ENCODE measurements at places on chromosomes 2 and 18. TPM values are rescaled to one million over a fixed set of nuclear protein-coding genes. Genes with fewer than 3 reads are reported as not detected.

- H3K36me3 ChIP-seq: peaks cover 33% of the 10 kb centered on the region
- DNase-seq: no peak
- peak overlapping the region; percentile 10 for H3K27ac ChIP-seq
- no peaks in the 10 kb centered on the region for H3K27me3 ChIP-seq
- H3K4me3 ChIP-seq: no peak overlapping the region
Measured at GRCh38 chr2:182949052-182949451, 82.6 kb upstream of the FRZB start.

Gene YES1
- 142 TPM for total RNA-seq

- no peaks in the 10 kb centered on the region for H3K27me3 ChIP-seq
- no peak for DNase-seq
- no peak overlapping the region for H3K27ac ChIP-seq
- no peak overlapping the region for H3K4me3 ChIP-seq
- H3K36me3 ChIP-seq: no peaks in the 10 kb centered on the region
- no peaks in the 10 kb centered on the region for H3K4me1 ChIP-seq
Measured at GRCh38 chr2:63484901-63485300, 103.4 kb downstream of the WDPCP start.

Gene FAM124B
- total RNA-seq: not detected

- no peak overlapping the region for H3K4me3 ChIP-seq
- no peak for DNase-seq
- no peak overlapping the region for H3K27ac ChIP-seq
- no peaks in the 10 kb centered on the region for H3K27me3 ChIP-seq
Measured at GRCh38 chr18:22018366-22018765, 151.0 kb upstream of the GATA6 start.
